ENCODE measurements at places on chromosomes 5 and 9. TPM values are rescaled to one million over a fixed set of nuclear protein-coding genes. Genes with fewer than 3 reads are reported as not detected.

DNA sequence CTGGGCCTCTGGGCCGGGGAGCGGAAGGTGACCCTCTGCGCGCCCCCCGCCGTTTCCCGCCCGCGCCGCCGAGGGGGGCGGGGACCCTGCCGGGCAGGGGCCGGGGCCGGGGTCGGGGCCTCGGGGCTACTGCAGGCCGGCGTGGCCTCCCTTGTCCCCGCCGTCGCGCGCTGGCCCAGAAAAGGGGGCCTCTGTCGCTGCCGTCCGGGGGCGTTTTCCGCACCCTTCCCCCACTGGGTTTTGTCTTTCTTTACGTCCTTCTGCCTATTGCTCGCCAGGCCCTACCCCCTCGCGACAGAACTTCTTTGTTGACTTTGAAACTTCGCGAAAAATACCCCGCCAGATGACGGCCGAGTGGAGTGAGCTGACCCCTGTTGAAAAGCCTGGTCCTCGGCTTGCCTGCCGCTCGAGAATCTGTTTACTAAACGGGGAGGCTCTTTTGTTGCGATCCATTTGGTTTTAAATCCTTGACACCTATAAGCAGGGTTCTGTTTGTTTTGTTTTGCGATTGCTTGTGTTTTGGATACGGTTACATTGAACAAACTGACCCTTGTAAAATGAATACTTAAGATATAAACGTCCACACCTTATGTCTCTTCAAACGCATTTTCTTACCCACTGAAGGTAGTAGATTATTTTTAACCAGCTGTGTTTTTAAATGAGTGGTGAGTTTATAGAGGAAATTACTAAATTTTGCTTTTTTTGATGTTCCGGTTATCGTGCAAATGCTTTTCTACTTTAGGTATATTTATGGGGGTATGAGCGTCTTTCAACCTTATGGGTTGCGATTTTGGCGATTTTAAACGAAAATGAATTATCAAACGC lies 765 bp downstream of the MARCHF6 start:
- DNase-seq: no peak

GRCh38 chr5:56918054-56918453 lies 8.7 kb downstream of the SETD9 start:
- DNase-seq: no peak

PLCXD3 gene
- 25.9 TPM for total RNA-seq

GRCh38 chr9:122122468-122122867 lies 29.4 kb upstream of the TTLL11 start:
- no peak for DNase-seq

All from spinal cord (tissue), 10 donors.